ENCODE measurements at places on chromosomes 4 and X. TPM values are rescaled to one million over a fixed set of nuclear protein-coding genes. Genes with fewer than 3 reads are reported as not detected.

Gene IRAK1
- 24.6 TPM for total RNA-seq

Gene ARHGAP6
- 18.2 TPM for total RNA-seq

Gene BGN
- 77.9 TPM for total RNA-seq

Gene WWC2
- total RNA-seq = 124 TPM

Gene CLIC2
- 31.5 TPM for total RNA-seq

Gene FSTL5
- total RNA-seq = 0.23 TPM

Gene ETDB
- total RNA-seq = not detected

Gene CT45A1
- total RNA-seq = not detected

Gene RASSF6
- total RNA-seq = 2.7 TPM

Gene HPGDS
- total RNA-seq = 7.0 TPM

Gene DCAF16
- total RNA-seq = 24.3 TPM

Gene ADH1C
- total RNA-seq = 6.9 TPM

Gene C4orf50
- total RNA-seq = 0.03 TPM

Gene PPEF2
- not detected for total RNA-seq

DNA sequence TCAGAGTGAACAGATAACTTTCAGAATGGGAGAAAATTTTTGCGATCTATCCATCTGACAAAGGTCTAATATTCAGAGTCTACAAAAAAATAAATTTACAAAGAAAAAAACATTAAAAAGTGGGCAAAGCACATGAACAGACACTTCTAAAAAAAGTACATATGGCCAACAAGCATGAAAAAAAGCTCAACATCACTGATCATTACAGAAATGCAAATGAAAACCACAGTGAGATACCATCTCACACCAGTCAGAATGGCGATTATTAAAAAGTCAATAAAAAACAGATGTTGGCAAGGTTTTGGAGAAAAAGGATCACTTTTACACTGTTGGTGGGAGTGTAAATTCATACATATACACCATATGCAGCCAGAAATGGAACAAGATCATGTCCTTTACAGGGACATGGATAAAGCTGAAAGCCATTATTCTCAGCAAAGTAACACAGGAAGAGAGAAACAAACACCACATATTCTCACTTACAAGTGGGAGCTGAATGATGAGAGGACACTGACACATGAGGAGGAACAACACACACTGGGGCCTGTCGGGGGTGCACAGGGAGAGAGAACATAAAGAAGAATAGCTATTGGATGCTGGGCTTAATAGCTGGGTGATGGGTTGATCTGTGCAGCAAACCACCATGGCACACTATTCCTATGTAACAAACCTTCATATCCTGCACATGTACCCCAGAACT lies 41.6 kb upstream of the ITM2A start:
- no peak for DNase-seq

DNA sequence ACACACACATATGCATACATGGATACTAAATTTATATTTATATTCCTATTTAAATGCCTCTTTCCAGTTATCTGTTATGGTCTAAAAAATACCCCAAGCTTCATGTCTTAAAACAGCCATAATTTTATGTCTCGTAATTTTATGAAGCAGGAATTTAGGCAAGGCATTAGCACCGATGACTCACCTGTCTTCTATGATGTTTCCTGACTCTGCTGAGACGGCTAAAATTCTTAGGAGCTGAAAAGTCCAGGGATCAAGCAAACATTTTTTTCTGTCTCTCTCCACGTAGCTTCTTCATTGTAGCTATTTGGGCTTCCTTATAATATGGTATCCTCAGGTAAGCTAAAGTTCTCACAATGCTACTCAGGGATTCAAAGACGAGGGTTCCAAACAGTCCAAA lies 930.3 kb downstream of the STIM2 start:
- DNase-seq = no peak

- DNase-seq = no peak
These were observed 28.7 kb downstream of the APLN start for GRCh38 chrX:129626026-129626425.

DNA sequence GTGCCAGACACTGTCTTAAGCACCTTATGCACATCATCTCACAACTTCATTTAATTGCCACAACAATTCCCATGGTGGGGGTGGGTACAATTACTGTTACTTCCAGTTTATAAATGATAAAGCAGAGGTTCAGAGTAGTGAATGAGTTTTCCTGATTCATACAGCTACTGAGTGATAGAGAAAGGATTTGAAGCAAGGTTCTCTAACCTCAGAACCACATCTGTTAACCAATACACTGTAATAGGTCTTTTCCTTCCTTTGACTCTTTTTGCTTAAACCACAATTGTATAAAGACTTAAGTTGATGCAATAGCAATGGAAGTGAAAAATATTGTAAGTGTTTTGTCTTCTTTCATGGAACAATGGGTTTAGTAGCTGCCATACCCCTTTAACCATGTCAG lies 43.5 kb upstream of the PAK3 start:
- no peak for DNase-seq

- no peak for DNase-seq
These were observed 21.1 kb downstream of the RASSF6 start for GRCh38 chr4:73599182-73599581.

- no peak for DNase-seq
These were observed 13.0 kb upstream of the NDUFC1 start for GRCh38 chr4:139315221-139315675.

GRCh38 chr4:56535915-56536314 lies 30.3 kb downstream of the ARL9 start:
- no peak for DNase-seq

GRCh38 chr4:88826771-88827170 lies 129.1 kb upstream of the NAP1L5 start:
- no peak for DNase-seq

GRCh38 chrX:98398542-98398941 lies 1514.8 kb downstream of the RPA4 start:
- DNase-seq = no peak

- no peak for DNase-seq
These were observed 26.1 kb downstream of the NUDT6 start for GRCh38 chr4:122896270-122896669.

GRCh38 chr4:128924951-128925350 lies 115.5 kb downstream of the JADE1 start:
- DNase-seq = no peak

- DNase-seq = peak; percentile 77
These were observed 42.0 kb downstream of the PSAPL1 start for GRCh38 chr4:7392438-7393421.

DNA sequence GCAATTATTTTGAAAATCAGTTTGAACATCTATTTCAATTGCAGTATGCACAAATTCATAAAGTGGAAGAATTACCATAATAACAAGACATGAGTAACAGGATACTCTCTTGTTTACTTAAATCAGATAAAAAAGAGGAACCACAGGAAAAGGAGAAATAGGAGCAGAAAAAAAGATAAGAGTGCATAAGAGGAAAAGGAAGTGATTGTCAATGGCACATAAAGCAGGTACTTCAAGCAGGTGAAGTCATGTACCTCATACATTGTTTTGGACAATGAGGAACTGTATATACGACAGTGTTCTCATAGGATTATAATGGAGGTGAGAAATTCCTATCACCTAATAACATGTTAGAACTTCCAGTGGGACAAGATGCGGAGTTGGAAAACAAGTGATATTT lies 334.5 kb upstream of the PCDH7 start:
- no peak for DNase-seq

GRCh38 chr4:105277702-105278101 lies 131.0 kb downstream of the TET2 start:
- no peak for DNase-seq

- no peak for DNase-seq
These were observed 1.1 kb downstream of the PLXNA3 start for GRCh38 chrX:154458954-154459778.

GRCh38 chr4:61545902-61546480 lies 345.9 kb downstream of the ADGRL3 start:
- peak; percentile 51 for DNase-seq

DNA sequence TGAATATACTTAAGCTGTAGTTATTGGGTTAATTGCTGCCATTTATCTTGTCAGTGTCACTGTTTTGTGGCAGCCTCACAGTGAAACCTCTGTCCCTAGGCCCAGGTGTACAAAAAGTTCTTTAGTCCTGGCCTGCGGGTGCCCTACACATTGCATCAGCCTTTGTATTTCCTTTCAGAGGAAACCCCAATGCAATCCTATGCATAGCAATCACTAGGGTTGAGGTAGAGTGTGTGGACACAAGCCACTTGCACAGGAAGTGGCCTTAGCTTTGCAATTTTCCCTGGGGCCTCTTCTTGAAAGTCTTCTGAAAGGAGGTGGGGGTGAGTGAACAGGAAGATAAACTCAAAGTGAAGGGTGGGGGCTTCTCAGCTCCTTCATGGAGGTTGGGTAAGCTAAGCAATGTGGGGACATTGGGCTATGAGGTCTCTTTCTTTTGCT lies 27.8 kb downstream of the VSIG4 start:
- DNase-seq = peak; percentile 10

- no peak for DNase-seq
These were observed 393.4 kb upstream of the NDST3 start for GRCh38 chr4:117640836-117641235.

DNA sequence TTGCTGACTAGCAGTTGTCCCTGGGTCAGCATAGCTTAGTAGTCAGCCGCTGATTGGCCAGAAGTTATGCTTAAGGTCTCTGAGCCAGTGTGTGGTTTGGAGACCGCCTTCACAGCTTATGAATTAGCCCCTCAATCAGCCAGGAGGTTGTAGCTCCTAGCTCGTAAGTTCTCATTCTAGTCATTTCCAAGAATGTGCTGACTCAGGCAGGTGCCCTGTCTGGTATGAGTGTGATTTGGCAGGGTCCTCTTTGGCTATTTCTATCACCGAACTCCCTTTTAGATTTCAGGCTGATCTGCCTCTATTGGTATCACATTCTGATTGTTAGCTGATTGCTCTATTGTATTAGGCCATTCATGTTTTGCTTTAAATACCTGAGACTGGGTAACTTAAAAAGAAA lies 33.1 kb downstream of the NUDT11 start:
- DNase-seq = no peak

DNA sequence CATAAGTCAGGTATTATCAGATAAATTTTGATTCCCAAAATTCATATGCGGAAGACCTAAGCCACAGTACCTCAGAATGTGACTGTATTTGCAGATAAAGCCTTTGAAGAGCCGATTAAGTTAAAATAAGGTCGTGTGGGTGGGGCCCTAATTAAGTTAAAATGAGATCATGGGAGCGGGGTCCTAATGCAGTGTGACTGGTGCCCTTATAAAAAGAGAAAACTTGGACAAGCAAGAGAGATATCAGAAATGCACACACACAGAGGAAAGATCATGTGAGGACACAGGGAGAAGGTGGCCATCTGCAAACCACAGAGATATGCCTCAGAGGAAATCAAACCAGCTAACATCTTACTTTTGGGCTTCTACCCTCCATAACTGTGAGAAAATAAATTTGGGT lies 236.1 kb downstream of the FBXO8 start:
- DNase-seq = no peak

GRCh38 chrX:48522291-48522690 lies 683 bp downstream of the EBP start:
- no peak for DNase-seq

DNA sequence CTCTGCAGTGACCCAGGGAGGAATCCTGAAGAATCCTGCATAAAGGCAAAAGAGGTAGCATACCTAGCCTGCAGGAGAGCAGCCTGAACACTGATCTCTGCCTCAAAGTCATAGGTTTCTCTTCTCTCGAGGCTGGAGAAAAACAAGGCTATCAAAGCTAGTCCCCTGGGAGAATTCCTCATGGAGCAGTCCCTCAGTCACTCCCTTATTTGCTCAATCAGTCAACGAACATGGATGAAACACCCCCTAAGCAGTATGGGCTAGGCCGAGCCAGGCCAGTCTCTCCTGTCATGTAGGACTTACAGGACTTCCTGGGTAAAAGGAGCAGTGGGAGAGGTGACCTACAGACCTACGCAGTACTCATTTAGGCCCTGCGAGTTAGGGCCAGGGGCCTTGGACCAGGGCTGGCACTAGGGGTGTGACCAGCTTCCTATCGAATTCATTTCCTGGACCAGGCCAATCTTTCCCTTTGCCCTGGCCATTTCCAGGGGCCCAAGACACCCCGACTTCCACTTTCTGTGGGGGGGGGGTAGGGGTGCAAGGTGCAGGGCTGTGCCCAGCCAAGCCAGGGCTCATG lies 164.1 kb downstream of the EFNB1 start:
- DNase-seq = no peak

DNA sequence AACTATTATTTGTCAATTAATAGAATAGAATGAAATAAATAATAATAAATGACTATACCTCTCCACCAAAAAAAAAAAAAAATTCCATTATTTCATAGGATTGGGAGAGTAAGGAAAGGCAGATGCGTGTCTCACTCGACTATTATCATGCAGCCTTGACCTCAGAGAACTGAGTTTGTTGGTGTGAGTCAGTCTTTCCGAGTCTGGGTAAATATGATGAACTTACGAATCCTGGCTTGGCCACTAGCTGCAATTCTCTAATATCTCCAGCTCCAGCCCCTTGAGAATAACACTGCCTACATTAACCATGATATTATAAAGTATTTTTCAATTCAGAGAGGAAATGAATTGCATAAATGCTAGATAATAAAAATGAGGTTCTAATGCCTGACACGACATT lies 46.6 kb upstream of the DHX15 start:
- no peak for DNase-seq

DNA sequence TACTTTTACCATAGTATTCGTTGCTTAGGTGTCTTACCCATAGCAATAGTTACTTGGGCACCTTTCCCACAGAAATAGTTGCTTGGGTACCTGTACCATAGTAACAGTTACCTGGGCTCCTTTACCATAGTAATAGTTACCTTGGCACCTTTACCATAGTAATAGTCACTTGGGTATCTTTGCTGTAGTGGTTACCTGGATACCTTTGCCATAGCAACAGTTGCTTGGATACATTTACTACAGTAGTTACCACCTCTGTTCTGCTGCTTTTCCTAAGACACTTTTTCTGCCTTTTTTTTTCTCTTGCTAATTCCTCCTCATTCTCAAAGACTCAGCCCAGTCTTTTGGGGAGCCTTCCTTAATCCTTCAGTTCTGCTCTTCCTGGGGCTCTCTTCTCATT lies 272.8 kb upstream of the PUDP start:
- DNase-seq = no peak

DNA sequence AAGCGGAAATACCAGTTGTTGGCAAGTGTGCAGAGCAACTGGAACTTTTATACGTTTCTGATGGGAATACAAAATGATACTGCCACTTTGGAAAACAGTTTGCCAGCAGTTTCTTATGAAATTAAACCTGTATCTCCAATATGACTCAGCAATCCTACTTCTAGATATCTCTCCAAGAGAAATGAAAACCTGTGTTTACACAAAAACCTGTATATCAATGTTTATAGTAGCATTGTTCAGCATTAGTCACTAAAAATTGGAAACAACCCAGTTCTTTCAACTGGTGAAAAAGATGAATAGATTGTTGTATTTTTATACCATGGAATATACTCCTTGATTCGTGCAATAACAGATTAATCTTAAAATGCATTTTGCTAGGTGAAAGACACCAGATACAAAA lies 26.8 kb downstream of the ATP7A start:
- DNase-seq = no peak

DNA sequence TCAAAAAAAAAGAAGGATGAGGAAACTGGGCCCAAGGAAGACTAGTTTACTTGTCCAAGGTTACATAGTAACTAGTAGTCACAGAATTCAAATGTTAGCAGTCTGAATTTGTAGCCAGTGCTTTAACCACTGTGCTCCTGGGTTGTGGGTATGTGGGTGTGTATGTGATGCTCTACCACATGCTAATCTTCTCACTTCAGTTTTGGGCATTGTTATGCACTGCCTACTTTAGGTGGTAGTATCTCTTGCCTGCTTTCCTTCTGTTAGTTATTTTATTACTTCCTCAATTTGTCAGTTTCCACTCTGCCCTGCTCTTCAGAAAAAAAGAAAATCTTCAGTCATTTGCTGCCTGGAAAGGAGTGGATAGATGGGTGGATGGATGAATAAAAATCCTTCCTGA lies 219.2 kb downstream of the RPA4 start:
- DNase-seq = no peak

Measured in lung (tissue), 17 donors.